ENCODE measurements at places on chromosomes 3 and 15.

GRCh38 chr15:57893040-57893439, 172.5 kb downstream of the ALDH1A2 start:
- no peak for DNase-seq

- DNase-seq, result no peak
These were observed 263.6 kb upstream of the GADL1 start for GRCh38 chr3:31157893-31158620.

GRCh38 chr3:71565976-71566375, 17.6 kb downstream of the FOXP1 start:
- no peak for DNase-seq

DNA sequence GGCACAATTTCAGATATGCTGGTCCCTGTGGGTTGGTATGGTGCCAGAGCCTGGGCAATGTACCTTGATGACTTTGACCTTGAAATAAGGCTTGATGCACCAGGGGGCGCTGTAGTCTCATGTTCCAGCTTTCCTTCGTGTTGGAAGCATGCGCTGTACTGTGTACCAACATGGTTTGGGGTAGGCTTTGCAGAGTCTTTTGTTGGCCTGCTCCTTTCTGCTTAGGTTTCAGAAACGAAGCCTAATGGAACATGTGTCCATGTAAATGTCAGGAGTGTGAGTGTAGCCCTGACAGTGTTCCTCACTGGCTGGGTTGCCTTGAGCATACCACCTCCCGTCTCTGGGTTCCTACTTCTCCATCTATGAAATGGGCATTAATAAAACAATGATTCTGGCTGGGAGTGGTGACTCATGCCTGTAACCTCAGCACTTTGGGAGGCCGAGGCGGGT, 3.6 kb upstream of the CCR4 start:
- DNase-seq, result peak; percentile 75

DNA sequence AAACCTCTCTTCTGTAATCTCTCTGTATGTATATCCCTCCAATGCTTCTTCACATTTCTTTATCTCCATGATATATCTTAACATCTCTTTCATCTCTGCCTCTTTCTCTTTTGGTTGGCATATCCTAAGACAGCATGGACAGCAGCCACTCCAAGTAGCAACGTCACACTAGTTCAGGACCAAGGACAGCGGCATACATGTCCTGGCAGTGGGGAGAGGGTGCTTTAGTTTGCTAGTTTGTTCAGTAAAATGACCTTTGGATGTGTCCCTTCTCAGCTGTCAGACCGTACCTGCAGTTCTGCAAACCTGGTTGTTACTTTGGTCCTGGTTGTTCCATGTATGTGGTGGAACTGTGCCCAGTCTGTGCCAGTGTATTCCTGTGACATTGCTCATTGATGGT, 225.6 kb upstream of the ROPN1 start:
- no peak for DNase-seq

GRCh38 chr15:99707473-99708270, 25.6 kb downstream of the LYSMD4 start:
- DNase-seq, result no peak

Measured in NCI-H1417 (cell line).